Stimulated activated CD4-positive, alpha-beta T cell treated with anti-CD3 and anti-CD28 coated beads, Interleukin-4, amount 100 ng/mL, for 1 hour (primary cell): ENCODE measurements at places on chromosomes 11 and 22.

DNA sequence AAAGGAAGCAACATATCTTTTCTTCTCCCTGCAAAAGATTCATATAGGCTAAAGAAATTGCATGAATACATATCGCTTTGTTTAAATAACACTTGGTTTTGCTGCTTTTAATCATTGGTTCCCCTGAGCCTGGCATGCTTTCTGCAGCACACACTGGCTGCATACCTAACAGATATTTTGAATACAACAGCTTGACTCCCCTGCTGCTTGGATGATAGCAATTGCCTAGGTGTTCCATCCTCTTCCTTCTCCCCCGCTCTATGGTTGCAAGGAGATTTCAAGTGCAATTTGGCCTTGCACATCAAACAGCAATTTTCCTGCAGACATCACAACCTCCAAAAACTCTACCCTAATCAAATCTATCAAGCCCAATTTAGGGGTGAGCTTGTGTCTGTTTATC, 430.0 kb downstream of the NTM start:
- DNase-seq, result no peak

- DNase-seq, result peak; percentile 67
These were observed 56.3 kb upstream of the ADSL start for GRCh38 chr22:40289991-40290459.

DNA sequence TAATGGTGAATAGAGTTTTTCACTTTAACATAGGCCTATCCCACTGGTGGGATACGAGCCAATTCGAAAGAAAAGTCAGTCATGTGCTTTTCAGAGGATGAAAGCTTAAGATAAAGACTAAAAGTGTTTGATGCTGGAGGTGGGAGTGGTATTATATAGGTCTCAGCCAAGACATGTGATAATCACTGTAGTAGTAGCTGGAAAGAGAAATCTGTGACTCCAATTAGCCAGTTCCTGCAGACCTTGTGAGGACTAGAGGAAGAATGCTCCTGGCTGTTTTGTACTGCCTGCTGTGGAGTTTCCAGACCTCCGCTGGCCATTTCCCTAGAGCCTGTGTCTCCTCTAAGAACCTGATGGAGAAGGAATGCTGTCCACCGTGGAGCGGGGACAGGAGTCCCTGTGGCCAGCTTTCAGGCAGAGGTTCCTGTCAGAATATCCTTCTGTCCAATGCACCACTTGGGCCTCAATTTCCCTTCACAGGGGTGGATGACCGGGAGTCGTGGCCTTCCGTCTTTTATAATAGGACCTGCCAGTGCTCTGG, at the start of gene TYR:
Gene TYR (plus strand): TSS at position 185 of the 541 bp plus-strand sequence. CDS start 79 bp downstream, at position 264.
- no peak for DNase-seq

- DNase-seq, result no peak
These were observed 4.2 kb downstream of the SGSM1 start for GRCh38 chr22:24810043-24810749.

DNA sequence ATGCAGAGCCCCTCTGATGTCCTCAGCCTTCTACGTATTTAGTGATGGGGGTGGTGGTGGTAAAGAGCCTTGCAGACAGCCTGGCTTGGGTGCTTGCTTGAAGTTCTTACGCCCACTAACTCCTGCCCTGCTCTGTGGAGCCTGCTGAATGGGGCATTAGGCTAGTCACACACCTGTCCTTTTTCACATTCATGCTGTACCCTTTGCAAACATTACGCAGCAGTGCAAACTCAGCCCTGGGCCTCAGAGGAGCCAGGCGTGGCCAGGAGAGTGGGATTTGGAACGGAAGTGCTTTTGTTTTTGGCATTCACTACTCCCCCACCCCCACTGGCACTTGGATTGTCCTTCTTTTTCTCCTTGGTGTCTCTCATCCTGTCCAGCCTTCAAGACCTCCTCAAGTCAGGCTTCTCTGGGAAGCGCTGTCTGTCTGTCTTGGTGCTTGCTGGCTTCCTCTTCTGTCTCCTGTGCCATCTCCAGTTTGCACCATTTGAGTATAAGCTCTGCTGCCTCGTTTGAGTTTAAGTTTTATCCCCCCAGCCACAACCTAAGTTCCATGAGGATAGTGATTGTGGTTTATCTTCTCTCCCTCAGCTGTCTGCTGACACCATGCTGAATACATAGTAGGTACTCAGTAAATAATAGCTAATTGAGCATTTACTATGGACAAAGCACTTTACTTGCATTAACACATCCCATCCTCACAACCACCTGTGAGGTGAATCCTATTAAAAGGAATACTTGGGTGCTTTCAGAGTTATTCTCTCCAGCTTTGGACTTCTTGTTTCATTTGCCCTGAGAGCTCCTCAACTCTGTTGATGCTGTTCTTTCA, 26.7 kb downstream of the ZBTB16 start:
- DNase-seq, result no peak

DNA sequence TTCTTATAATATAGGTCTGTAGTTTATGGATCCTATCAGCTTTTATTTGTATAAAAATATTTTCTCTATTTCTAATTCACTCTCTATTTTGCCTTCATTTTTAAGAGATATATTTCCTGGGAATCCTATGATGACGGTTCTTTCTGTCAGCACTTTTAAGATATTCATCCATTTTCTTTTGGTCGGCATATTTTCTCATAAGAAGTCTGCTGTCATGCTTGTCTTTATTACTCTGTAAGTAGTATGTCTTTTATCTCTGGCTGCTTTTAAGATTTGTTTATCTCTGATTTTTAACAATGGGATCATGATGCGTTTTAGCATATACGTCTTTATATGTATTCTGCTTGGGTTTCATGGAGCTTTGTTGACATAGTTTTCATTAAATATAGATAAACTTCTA, 175.5 kb downstream of the SNX19 start:
- no peak for DNase-seq

DNA sequence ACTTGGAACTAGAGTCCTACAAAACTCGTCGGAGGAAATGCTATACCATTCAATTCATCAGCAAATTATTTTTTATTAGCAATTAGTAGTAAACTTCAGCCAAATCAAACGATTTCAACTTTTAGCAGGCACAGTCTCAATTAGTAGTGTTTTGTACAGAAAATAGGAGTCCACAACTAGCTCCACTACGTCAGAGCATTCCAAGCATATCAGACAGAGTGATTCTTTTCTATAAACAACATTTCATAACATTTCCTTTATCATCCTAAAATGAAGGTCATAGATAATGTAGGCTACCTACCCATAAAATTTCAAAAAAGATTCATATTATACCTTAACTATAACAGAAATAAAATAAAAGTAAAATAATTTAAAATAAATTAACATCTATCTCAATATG, 169.9 kb downstream of the KIF18A start:
- DNase-seq, result no peak

- no peak for DNase-seq
These were observed 510.4 kb downstream of the NELL1 start for GRCh38 chr11:21179770-21180169.

GRCh38 chr22:43447380-43447779, 35.6 kb downstream of the MPPED1 start:
- DNase-seq, result no peak

DNA sequence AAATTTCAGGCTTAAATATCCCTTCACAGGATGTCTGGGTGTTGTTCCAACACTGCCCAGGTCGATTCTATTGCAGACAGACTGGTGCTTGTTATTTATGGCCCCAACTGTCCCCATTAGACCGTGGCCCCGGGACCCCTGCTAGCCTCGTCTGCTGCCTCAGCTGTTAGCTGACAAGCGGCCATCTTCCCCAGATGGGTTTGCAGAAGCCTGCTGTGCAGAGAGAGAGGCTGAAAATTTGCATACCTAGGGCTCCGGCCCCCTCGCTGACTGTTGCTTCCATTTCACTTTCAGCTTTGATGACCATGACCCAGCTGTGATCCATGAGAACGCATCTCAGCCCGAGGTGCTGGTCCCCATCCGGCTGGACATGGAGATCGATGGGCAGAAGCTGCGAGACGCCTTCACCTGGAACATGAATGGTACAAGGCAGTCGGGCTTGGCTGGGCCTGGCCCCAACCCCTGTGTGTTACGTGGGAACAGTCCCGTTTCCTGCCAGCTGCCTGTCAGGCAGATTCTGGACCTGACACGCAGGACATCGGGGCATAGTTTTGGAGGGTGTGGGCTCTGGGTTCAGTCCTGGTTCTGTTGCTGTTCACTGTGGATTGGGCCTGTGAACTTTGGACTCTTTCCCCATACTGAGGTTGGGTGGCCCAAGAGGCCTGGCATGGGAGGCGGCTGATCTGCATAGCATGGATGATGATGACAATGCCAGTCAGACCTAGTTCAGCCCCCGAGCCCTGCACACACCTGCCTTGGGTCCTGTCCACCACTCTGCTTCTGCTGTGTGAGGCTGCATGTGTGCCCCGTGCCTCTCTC, 16.4 kb downstream of the SMARCB1 start:
- no peak for DNase-seq

DNA sequence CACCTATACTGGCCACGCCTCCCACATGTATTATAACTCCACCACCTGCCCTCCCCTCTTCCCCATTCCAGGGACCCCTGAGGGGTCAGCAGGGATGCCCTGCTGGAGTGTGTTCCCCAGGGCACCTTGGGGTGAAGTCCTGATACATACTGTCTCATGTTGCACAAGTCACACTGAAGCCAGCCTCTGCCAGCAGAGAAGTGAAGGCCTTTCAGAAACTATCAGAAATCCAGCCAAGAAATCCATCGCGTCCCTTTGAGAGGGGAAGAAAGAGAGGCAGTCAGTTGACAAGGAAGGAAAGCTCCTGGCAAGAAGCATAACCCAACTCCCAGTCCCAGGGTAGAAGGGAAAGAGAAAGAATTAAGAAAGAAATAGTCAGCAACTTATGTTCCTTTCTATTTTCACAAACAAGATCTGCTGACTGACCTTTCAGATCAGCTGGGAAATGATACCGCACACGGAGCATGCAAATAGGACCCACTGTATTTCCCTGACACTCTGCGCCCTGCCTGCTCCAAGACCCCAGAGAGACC, 45.2 kb downstream of the SC5D start:
- DNase-seq, result no peak

GRCh38 chr11:116533186-116533825, 239.5 kb downstream of the BUD13 start:
- DNase-seq, result no peak

- DNase-seq, result no peak
These were observed 147.3 kb upstream of the C11orf58 start for GRCh38 chr11:16591157-16591556.

GRCh38 chr22:23833911-23834317, 4.9 kb downstream of the DERL3 start:
- no peak for DNase-seq

GRCh38 chr11:6817694-6818093, 18.2 kb upstream of the OR6A2 start:
- no peak for DNase-seq

GRCh38 chr11:132168344-132168981, 798.0 kb downstream of the NTM start:
- no peak for DNase-seq

- DNase-seq, result no peak
These were observed 127.1 kb downstream of the EHF start for GRCh38 chr11:34748036-34748435.

- DNase-seq, result no peak
These were observed 44.5 kb downstream of the TRIOBP start for GRCh38 chr22:37741312-37741795.

DNA sequence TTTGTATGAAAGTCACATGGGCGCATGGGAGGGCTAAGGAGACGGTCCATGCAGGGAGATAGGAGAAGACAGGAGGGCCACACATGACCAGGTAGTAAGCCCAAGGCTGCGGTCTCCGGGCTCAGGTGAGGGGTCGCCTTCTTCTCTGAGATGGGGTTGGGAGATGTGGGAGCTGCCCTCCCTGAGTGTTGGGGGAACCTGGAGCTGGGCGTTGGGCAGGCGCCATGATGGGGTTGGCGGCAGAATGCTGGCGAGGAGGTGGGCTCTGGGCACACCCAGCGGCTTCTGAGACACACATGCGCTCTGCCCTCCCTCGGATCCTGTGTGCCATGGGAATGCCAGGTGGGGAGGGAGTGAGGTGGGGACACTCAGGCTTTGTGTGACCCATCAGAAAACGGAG, 254.8 kb downstream of the TBC1D22A start:
- no peak for DNase-seq

GRCh38 chr11:61476371-61476770, 32.2 kb upstream of the LRRC10B start:
- DNase-seq, result no peak

DNA sequence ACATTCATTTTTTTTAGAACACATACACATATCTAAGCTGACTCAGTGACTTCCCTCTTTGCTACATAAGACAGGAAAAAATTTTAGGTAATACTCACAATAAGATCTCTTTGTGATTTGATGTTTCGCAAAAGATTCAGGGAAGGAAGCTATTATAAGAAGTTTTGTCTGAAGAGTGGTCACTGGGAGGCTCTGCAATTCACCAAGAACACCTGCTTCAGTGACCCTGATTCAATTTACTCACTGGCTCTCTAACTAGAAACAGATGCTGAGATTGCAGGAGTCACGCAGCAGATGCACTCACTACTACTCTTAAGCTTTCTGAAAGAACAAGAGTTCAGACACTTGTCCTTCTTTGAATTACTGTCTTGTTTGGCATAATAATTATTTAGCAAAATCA, 193.6 kb upstream of the DDI1 start:
- DNase-seq, result no peak

GRCh38 chr11:12099132-12099873, 11.1 kb upstream of the MICAL2 start:
- no peak for DNase-seq

DNA sequence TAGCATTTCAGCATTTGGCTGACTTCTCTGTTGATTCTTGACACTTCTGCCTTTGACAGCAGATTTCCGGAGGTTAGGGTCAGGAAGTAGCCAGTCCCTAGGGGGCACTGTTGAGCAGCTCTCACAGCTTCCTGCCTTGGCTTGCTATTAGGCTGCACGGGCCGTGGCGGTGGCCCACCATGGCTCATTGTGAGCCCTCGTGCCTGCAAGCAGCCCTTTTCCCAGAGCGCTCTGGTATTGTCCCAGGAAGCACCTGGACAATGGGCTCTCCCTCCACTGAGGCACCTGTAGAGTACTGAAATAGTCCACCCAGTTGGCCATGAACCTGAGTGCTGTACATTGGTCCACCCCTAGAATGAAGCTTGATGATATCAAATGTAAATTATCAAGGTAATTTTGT, 100.2 kb upstream of the GAL start:
- DNase-seq, result peak; percentile 59

GRCh38 chr22:30434843-30435242, 9.3 kb downstream of the MTFP1 start:
- no peak for DNase-seq

DNA sequence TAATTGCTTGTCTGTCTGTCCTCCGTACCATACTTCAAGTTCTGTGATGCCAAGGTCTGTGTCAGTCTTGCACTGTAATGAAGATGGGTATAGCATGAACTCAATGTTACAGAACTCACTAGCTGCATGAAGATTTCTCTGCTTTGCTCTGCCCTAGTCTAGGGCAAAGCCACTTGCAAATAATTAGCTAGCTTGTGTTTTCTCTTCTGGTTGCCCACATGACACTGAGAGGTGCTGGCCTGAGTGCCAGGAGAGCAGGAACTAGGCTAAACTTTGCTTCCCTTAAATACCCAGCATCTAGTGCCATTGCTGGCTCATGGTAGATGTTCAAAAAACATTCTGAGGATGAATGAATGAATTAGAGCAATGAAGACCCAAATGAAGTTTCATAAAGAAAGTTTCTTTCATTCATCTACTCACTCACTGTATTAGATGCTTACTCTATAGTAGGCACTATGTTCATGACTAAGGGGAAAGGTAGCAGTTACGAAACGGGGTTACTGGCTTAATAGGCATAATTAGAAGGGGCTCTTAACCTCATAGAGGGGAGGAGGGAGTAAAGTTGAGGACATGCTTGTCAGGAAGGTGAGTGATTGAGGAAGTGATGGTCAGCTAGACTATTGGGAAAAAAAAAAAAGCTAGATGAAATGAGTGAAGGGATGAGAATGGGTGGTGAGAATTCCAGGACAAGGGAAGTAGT, 4.4 kb upstream of the ENDOD1 start:
- DNase-seq, result no peak

GRCh38 chr11:124970925-124971324, 16.9 kb downstream of the CCDC15 start:
- DNase-seq, result no peak
